ENCODE measurements at places on chromosomes 16 and 17. TPM values are rescaled to one million over a fixed set of nuclear protein-coding genes. Genes with fewer than 3 reads are reported as not detected.

GRCh38 chr16:87681981-87682570 is 79.8 kb downstream of the JPH3 start:
- DNase-seq, result no peak

GRCh38 chr17:44794851-44795413 is 35.2 kb downstream of the GJC1 start:
- no peak for DNase-seq

GRCh38 chr16:84608282-84608681 is 9.6 kb downstream of the COTL1 start:
- no peak for DNase-seq

- no peak for DNase-seq
Measured at GRCh38 chr16:53334581-53334980, 99.7 kb upstream of the RBL2 start.

The CDH5 gene
- 13.5 TPM for total RNA-seq

The KRT39 gene
- total RNA-seq, result not detected
